Stomach (tissue), 19 donors: ENCODE measurements at places on chromosomes 12 and 14. TPM values are rescaled to one million over a fixed set of nuclear protein-coding genes. Genes with fewer than 3 reads are reported as not detected.

DNA sequence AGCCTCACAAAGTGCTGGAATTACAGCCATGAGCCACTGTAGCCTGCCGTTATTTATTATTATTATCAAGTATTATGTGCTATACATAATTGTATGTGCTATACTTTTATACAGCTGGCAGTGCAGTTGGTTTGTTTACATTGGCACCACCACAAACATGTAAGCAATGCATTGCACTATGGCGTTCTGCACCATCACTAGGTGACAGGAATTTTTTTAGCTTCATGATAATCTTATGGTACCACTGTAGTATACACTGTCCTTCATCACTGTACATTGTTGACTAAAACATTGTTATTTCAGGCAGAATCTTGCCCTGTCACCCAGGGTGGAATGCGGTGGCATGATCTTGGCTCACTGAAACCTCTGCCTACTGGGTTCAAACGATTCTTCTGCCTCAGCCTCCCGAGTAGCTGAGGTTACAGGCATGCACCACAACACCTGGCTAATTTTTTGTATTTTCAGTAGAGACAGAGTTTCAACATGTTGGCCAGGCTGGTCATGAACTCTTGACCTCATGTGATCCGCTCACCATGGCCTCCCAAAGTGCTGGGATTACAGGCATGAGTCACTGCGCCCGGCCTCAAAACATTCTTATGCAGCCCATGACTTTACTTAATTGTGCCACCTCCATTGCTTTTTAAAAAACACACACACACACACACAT, 17.1 kb downstream of the MRPL42 start:
- no peak overlapping the region for H3K4me3 ChIP-seq
- no peaks in the 10 kb centered on the region for H3K27me3 ChIP-seq
- DNase-seq, result no peak

GRCh38 chr14:95818581-95818980, 58.1 kb upstream of the TUNAR start:
- no peak overlapping the region for H3K27ac ChIP-seq
- H3K27me3 ChIP-seq, result peaks cover 51% of the 10 kb centered on the region
- DNase-seq, result peak; percentile 11
- no peaks in the 10 kb centered on the region for H3K4me1 ChIP-seq

RHOJ gene
- 2.2 TPM for total RNA-seq

GRCh38 chr12:116482179-116482578, 77.0 kb upstream of the MAP1LC3B2 start:
- H3K27me3 ChIP-seq, result no peaks in the 10 kb centered on the region
- H3K4me1 ChIP-seq, result no peaks in the 10 kb centered on the region
- H3K27ac ChIP-seq, result no peak overlapping the region
- DNase-seq, result no peak

DNA sequence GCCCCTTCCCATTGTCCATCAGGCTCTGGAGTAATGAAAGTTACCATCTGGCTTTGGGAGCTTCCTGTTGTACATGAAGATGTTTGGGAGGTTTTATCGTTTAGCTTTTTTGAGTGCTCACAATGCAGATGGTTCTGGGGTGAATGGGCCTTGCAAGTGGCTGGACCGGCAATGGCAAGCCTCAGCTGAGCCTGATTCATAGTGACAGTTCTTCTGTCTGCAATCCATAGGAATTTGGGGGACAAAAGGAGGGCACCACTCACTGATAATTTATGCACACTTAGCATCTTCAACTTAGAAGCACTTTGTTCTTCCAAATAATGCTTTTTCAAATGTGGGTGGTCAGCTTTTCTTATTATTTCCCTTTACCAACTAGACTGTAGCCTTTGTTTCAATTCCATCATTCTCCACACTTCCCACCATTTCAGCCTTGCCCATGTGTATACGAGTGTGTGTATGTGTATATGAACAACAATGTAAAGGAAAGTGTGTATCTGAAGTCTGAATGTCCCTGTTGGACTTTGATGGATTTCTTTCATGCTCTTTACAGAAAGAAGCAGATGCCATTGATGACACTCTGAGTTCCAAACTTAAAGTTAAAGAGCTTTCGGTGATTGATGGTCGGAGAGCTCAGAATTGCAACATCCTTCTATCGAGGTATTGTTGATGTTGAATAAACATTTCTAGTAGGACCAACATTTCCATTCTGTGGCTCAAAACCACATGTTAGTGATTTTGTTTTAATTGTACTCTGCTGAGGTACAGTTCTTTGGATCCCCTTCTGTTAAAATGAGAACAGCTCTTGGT, 125.5 kb downstream of the GPR135 start:
- peaks cover 12% of the 10 kb centered on the region for H3K36me3 ChIP-seq
- DNase-seq, result no peak
- H3K4me1 ChIP-seq, result peaks cover 44% of the 10 kb centered on the region
- H3K27me3 ChIP-seq, result no peaks in the 10 kb centered on the region
- no peak overlapping the region for H3K4me3 ChIP-seq

DNA sequence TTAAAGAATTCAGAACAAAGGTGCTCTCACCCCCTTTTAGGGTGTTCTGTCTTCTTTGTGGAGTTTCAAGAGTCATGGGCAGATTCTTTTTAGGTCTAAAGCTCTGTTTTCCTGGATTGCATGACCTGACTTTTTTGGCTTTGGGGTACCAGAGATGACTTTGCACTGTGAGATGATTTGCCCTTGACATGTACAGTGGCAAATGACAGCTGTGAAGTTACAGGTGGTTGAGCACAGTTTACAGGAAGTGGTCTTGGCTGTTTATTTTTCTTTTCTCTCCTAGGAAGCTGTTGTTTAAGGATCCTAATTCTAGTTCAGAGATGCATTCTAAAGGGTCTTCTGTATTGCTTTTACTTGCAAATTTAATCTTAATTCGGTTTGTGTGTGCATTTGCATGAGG, 83.8 kb upstream of the METAP2 start:
- H3K4me3 ChIP-seq, result no peak overlapping the region
- no peaks in the 10 kb centered on the region for H3K27me3 ChIP-seq
- no peaks in the 10 kb centered on the region for H3K36me3 ChIP-seq
- H3K4me1 ChIP-seq, result peaks cover 4% of the 10 kb centered on the region
- DNase-seq, result no peak

SSPN gene
- total RNA-seq, result 3.5 TPM

GRCh38 chr12:45290216-45290605, 74.3 kb downstream of the ANO6 start:
- H3K27ac ChIP-seq, result no peak overlapping the region
- H3K4me1 ChIP-seq, result peaks cover 5% of the 10 kb centered on the region
- no peak for DNase-seq
- no peaks in the 10 kb centered on the region for H3K36me3 ChIP-seq
- no peaks in the 10 kb centered on the region for H3K27me3 ChIP-seq
